ENCODE measurements at places on chromosomes 6 and 20. TPM values are rescaled to one million over a fixed set of nuclear protein-coding genes. Genes with fewer than 3 reads are reported as not detected.

Gene ULBP3
- total RNA-seq = 9.8 TPM

Gene DAAM2
- 0.07 TPM for total RNA-seq

Gene LY6G5B
- 3.3 TPM for total RNA-seq

Gene KIFC1
- total RNA-seq = 0.68 TPM

Gene RPP21
- total RNA-seq = 27.0 TPM

Gene ADTRP
- total RNA-seq = 25.3 TPM

Gene SEL1L2
- total RNA-seq = not detected

Gene HLA-DQB1
- not detected for total RNA-seq

Gene VWA7
- total RNA-seq = 1.00 TPM
